ENCODE measurements at places on chromosomes 1 and 21. TPM values are rescaled to one million over a fixed set of nuclear protein-coding genes. Genes with fewer than 3 reads are reported as not detected.

The ACBD3 gene
- 19.8 TPM for total RNA-seq

The C1orf226 gene
- total RNA-seq, result not detected

The ADGRL4 gene
- not detected for total RNA-seq

The IGSF3 gene
- total RNA-seq, result 0.77 TPM

The EPHA10 gene
- not detected for total RNA-seq

The TFF2 gene
- total RNA-seq, result not detected

The GTF2B gene
- 38.6 TPM for total RNA-seq

The ANGPTL3 gene
- total RNA-seq, result not detected

The NPPA gene
- total RNA-seq, result not detected

The SELENBP1 gene
- not detected for total RNA-seq

The OR10J4 gene
- total RNA-seq, result not detected

The LMX1A gene
- not detected for total RNA-seq

The WARS2 gene
- total RNA-seq, result 12.9 TPM

The OR2AK2 gene
- not detected for total RNA-seq

The CNR2 gene
- total RNA-seq, result 0.04 TPM

The RPTN gene
- total RNA-seq, result not detected

The SLC25A34 gene
- 1.8 TPM for total RNA-seq

The MATN1 gene
- not detected for total RNA-seq

The RIIAD1 gene
- total RNA-seq, result not detected

The C1orf56 gene
- 0.62 TPM for total RNA-seq

The DNAH14 gene
- 0.82 TPM for total RNA-seq

The IL12RB2 gene
- 29.3 TPM for total RNA-seq

The ADAMTS5 gene
- not detected for total RNA-seq

The SLC45A3 gene
- total RNA-seq, result 0.08 TPM

The CDK18 gene
- 3.5 TPM for total RNA-seq

The AKR7A3 gene
- total RNA-seq, result 0.52 TPM

The NGF gene
- total RNA-seq, result not detected

The INAVA gene
- total RNA-seq, result not detected

The MRPL55 gene
- 38.6 TPM for total RNA-seq

The ERICH3 gene
- not detected for total RNA-seq

The PGLYRP3 gene
- total RNA-seq, result not detected

The WDTC1 gene
- total RNA-seq, result 33.3 TPM

The CFHR3 gene
- not detected for total RNA-seq

The ARHGAP30 gene
- 244 TPM for total RNA-seq

The TNFRSF4 gene
- 52.8 TPM for total RNA-seq

The FAM110D gene
- not detected for total RNA-seq

The DENND2C gene
- 0.12 TPM for total RNA-seq

The S100A5 gene
- total RNA-seq, result 3.0 TPM

The F13B gene
- not detected for total RNA-seq

The AZIN2 gene
- total RNA-seq, result 4.1 TPM

The CFAP74 gene
- not detected for total RNA-seq

The MCOLN2 gene
- total RNA-seq, result 15.4 TPM

The FAM177B gene
- 0.60 TPM for total RNA-seq

The LRRC39 gene
- total RNA-seq, result 0.72 TPM

The SKI gene
- 62.0 TPM for total RNA-seq

The PRELP gene
- not detected for total RNA-seq

The S100A2 gene
- total RNA-seq, result 1.8 TPM

The PDE9A gene
- 6.1 TPM for total RNA-seq

The KCNH1 gene
- total RNA-seq, result not detected

The DDR2 gene
- total RNA-seq, result 0.02 TPM

The HHIPL2 gene
- total RNA-seq, result 0.10 TPM

The HTR1D gene
- total RNA-seq, result not detected

The CD101 gene
- 3.4 TPM for total RNA-seq

The PGLYRP4 gene
- not detected for total RNA-seq

All from activated CD4-positive, alpha-beta T cell treated with anti-CD3 and anti-CD28 coated beads, Interleukin-2, amount 10 ng/mL, durations not matched to agents 7 days and 5 days (primary cell).